ENCODE measurements at places on chromosomes 7 and 10. TPM values are rescaled to one million over a fixed set of nuclear protein-coding genes. Genes with fewer than 3 reads are reported as not detected.

SP8 gene
- total RNA-seq, result not detected

TAS2R3 gene
- 3.8 TPM for total RNA-seq

UNC5B gene
- total RNA-seq, result 0.39 TPM

TUBGCP2 gene
- 41.0 TPM for total RNA-seq

UPK3BL1 gene
- total RNA-seq, result 22.5 TPM

CAV2 gene
- 76.4 TPM for total RNA-seq

C10orf95 gene
- total RNA-seq, result 0.57 TPM

IGFBP3 gene
- total RNA-seq, result 221 TPM

KDM7A gene
- total RNA-seq, result 4.9 TPM

NXPH1 gene
- total RNA-seq, result not detected

- H3K4me3 ChIP-seq, result no peak overlapping the region
- no peaks in the 10 kb centered on the region for H3K27me3 ChIP-seq
- no peak overlapping the region for H3K27ac ChIP-seq
- H3K4me1 ChIP-seq, result no peaks in the 10 kb centered on the region
- no peaks in the 10 kb centered on the region for H3K36me3 ChIP-seq
Measured at GRCh38 chr7:13197501-13197900, 510.1 kb downstream of the ARL4A start.

- no peaks in the 10 kb centered on the region for H3K27me3 ChIP-seq
- H3K4me3 ChIP-seq, result no peak overlapping the region
- no peaks in the 10 kb centered on the region for H3K36me3 ChIP-seq
- DNase-seq, result no peak
Measured at GRCh38 chr7:83586281-83586680, 62.7 kb downstream of the SEMA3E start.

GRCh38 chr7:13151978-13152377 lies 464.5 kb downstream of the ARL4A start:
- H3K4me1 ChIP-seq, result peaks cover 7% of the 10 kb centered on the region
- no peak overlapping the region for H3K27ac ChIP-seq
- H3K4me3 ChIP-seq, result no peak overlapping the region
- no peaks in the 10 kb centered on the region for H3K36me3 ChIP-seq
- no peaks in the 10 kb centered on the region for H3K27me3 ChIP-seq

GRCh38 chr10:62248465-62248864 lies 20.2 kb downstream of the RTKN2 start:
- peaks cover 5% of the 10 kb centered on the region for H3K36me3 ChIP-seq
- H3K27me3 ChIP-seq, result no peaks in the 10 kb centered on the region
- H3K4me3 ChIP-seq, result no peak overlapping the region
- no peak for DNase-seq
- peaks cover 46% of the 10 kb centered on the region for H3K4me1 ChIP-seq

DNA sequence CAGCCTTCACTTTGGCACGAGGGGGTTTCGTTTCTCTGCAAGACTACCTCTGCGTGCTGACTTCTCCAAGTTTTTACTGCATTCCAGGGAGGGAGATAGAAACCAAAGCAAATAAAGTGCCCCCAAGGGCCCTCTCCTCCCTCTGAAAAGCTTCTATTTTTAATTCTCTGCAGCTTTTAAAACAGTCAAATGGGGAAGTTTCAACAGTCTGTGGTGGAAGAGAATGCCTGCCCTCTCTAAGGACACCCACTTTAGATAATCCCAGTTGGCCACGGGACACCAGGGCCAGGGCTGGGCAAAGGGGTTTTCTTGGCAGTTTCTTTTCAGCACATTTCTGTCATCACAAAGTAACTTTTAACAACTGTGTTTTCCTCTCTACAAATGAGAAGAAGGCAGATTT lies 386.7 kb upstream of the NPVF start:
- H3K27me3 ChIP-seq, result peaks cover 87% of the 10 kb centered on the region
- H3K36me3 ChIP-seq, result no peaks in the 10 kb centered on the region
- H3K4me3 ChIP-seq, result no peak overlapping the region
- no peak for DNase-seq
- H3K27ac ChIP-seq, result no peak overlapping the region

DNA sequence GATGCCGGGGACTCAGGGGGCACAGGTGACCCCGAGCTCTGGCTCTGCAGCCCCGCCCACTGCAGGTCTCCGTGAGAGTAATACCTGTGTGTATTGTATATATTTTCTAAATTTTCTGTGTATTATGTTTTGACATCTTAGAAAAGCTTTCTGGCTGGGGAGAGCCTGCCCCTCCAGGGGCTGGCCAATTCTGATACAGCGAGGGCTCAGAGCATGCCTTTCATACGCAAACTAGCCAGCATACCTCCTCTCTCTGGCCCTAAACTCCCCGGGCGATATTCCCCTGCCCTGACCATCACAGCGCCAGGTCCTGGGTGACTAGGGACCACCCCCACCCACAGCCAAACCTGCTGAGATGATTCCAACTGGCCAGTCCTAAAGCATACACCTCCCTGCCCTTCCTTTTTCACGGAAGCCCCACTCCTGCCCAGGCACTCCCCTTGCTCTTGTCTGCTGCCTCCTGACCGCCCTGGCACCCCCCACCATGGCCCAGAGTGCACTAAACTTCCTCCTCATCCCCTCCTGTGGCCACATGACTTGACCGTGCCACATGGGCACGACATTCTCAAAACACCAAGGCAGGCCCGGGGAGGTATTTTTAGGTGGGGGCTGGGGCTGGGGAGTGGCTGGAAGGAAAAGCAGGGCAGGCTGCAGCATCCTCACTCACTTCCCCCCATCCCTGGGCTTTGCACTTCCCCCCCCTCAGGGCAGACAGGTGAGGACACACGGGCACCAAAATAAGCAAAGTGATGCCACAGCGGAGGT lies 61.5 kb downstream of the INSIG1 start:
- H3K27me3 ChIP-seq, result peaks cover 91% of the 10 kb centered on the region
- H3K4me1 ChIP-seq, result no peaks in the 10 kb centered on the region
- no peak for DNase-seq

GRCh38 chr7:80552031-80552694 lies 40.3 kb upstream of the GNAT3 start:
- no peak overlapping the region for H3K27ac ChIP-seq
- no peak for DNase-seq
- H3K4me1 ChIP-seq, result peaks cover 8% of the 10 kb centered on the region
- H3K4me3 ChIP-seq, result no peak overlapping the region
- no peaks in the 10 kb centered on the region for H3K27me3 ChIP-seq

- H3K27ac ChIP-seq, result no peak overlapping the region
- no peak for DNase-seq
- no peaks in the 10 kb centered on the region for H3K36me3 ChIP-seq
- peaks cover 21% of the 10 kb centered on the region for H3K4me1 ChIP-seq
- no peaks in the 10 kb centered on the region for H3K27me3 ChIP-seq
Measured at GRCh38 chr7:46603780-46604179, 682.7 kb upstream of the IGFBP3 start.

DNA sequence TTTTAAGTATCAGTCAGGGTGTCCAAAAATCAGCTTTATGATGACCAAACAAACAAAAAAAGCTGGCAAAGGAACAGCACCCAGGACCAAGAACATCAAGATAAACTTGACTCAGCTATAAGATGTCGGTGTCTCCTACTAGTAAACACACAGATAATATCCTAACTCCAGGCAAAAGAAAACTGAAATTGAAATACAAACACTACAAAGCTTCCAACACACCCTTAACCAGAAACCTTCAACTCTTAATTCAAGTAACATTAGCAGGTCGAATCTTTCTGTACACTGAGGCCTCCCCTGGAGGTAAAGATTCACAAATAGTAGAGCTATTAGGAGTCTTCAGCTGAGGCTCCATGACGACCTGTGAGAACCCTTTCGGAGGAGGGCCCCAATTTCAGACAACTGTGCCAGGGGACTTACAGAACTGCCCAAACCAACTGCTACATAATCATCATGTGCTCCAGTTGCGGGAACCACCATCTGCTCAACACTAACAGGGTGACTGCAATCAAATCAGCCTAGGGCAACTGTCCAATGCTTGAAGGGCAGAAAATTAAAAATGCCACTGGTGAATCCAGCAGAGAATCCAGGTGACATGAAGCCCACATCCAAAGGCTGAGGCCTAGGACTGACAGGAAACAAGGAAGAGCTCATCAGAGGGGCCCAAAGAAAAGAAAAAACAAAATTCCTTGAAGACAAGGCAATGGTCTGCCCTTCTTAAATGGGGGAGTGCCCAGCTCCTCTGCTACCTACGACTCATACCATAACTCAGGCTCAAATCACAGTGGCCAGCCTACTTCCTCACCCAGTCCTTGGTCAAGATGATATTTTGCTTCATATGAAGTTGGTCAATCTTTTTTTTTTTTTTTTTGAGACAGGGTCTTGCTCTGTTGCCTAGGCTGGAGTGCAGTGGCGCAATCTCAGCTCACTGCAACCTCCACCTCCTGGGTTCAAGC lies 20.0 kb downstream of the XPNPEP1 start:
- no peak overlapping the region for H3K4me3 ChIP-seq
- H3K4me1 ChIP-seq, result peaks cover 7% of the 10 kb centered on the region
- no peaks in the 10 kb centered on the region for H3K27me3 ChIP-seq
- no peak for DNase-seq
- no peaks in the 10 kb centered on the region for H3K36me3 ChIP-seq

Measured in Calu3 (cell line).